ENCODE measurements at places on chromosomes 1 and 21.

DNA sequence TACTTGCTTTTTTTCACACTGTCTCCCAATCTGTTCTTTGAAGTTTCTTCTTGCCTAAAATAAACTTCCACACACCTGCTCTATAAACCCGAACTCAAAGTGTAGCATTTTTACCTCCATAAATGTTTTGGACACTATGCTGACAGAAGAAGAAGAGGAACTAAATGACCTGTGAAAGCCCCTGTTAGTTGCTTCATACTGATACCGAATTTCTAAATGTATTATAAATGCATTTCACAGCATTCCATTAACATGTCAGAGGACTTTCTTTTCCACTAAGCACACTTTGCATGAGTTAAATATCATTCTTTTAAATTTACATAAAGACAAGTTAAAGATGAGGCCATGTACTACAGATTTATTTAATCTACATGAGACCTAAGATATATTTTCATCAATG is 281.0 kb downstream of the SMYD3 start:
- DNase-seq, result no peak

GRCh38 chr21:41783476-41784180 is 16.8 kb upstream of the RIPK4 start:
- no peak for DNase-seq

DNA sequence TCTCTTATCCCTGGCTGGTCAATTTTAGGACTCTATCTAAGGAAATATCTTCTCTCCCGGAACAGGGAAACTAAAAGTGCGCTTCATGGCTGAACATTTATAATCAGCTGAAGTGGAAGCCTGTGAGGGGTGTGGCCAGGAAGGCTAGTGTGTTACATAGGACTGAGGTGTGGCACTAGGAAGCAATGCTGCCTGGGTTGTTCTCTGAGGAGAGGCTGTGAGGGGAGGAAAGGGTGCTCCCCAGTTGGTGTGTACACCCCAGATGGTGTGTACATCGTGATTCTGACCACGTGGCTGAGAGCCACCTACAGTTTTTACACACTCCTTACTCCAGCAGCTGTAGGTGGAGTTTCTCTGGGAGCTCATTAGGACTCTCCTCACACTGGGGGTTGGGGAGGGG is 16.3 kb downstream of the NTPCR start:
- no peak for DNase-seq

GRCh38 chr1:31763671-31764311 is 349 bp downstream of the ADGRB2 start:
- DNase-seq, result no peak

GRCh38 chr1:44377925-44378784 is 23.1 kb upstream of the ERI3 start:
- peak; percentile 37 for DNase-seq

- no peak for DNase-seq
Observed at GRCh38 chr1:177300431-177300830, 129.7 kb downstream of the BRINP2 start.

Data from CD4-positive, alpha-beta T cell treated with Interleukin-4 for 4 hours (primary cell).